Esophagus squamous epithelium (tissue), 5 donors: ENCODE measurements at places on chromosomes 13 and 19.

DNA sequence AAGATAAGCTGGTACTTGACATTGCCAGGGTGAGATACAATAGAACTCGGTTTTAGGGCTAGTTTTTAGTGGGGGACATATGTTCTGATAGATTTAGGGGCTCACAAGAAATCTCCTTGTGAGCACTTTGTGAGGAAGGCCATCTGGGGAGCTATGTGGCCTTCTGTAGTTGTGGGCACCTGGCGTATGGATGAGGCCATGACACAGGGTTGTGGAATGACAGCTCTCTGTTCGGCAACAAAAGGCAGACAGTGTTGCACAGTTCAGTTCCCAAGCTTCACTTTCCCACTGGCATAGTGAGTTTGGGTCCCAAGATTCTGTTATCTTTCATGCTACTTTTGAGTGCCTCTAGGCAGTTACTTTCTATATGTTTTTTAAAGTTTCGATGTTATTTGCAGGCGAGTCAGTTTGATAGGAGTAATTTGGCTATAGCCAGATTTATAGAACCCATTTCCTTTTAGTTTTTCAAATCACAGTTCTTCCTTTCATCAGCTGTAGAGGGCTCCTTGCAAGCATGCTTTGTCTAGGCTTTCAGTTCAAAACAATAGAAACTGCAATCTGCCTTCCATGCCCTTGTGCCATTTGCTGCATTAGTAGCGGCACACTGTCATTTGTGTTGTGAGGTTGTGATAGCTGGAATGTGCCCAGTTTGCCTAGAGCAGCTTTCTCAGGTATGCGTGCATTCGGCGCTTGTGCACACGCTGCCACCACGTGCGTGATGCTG lies 70.6 kb upstream of the TEX29 start:
- DNase-seq, result no peak

DNA sequence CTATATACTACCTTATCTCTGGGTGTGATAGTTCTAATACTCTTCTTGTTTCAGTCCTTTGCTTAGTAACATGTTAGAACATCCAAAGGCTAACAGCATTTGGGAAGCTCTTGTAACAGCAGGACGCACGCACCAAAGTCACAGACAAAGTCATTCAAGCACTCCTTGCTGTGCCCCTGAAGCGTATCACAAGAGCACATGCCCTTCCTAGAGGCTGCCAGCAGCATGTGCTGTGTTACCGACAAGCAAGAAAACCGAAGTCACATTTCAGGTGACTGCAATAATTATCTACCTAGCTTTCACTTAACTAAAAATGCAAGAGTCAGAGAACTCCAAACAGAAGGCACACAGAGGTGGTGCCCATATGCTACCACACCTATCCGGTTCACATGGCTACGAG lies 194.1 kb downstream of the KLF12 start:
- DNase-seq, result no peak

- DNase-seq, result no peak
Observed at GRCh38 chr13:102771298-102772041, 2.1 kb downstream of the TEX30 start.

GRCh38 chr13:107811233-107812013 lies 403.9 kb downstream of the LIG4 start:
- DNase-seq, result no peak

- no peak for DNase-seq
Observed at GRCh38 chr13:98842070-98842469, 89.6 kb upstream of the SLC15A1 start.

DNA sequence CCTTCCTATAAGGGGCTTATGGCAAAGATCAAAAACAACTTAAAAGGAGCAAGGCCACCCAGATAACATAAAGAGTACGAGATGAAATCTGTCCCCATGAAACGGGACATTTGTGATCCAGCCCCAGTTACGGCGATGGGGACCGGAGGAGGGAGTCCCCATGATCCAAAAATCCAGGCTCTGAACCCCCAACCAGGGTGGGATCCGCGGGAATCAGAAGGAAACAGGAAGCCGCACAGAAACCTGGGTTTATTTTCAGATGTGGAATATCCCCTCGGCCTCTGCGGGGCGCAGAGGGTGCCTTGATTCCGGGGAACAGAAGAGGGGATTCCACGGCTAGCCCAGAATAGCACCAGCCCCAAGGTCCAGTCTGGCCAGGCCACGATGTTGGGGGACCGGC lies 5.0 kb downstream of the PTPRS start:
- DNase-seq, result no peak

DNA sequence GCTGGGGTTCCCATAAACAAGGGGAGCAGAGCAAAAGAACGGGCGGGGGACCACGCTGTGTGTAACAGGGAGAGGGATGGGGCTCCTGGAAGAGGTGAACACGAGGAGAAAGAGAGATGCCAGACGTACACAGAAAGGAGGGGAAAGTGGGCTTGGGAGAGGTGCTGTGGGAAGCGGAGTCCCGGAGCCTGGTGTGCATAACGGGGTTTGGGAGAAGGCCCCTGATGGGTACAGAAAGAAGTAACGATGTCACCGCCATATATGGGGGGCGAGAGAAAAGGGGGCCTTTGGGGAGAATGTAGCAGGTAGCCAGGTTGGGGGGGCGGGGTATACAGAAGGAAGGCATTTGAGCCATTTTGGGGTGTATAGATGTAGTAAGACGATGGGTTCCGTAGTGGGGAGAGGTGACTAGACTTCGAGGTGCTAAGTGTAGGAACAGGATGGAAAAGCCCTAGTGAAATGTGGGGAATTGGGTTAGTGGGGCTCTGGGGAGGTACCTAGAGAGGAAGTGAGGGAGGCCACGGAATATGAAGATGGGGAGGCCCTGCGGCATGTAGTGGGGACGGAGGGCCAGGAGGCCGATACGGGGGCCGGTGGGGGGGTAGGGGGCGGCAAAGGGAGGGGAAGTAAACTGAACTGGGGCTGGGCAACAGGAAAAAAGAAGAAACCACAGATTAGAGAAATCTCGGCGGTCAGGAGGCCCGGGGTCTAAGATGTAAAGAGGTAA lies 787 bp downstream of the ZNF580 start:
- no peak for DNase-seq

DNA sequence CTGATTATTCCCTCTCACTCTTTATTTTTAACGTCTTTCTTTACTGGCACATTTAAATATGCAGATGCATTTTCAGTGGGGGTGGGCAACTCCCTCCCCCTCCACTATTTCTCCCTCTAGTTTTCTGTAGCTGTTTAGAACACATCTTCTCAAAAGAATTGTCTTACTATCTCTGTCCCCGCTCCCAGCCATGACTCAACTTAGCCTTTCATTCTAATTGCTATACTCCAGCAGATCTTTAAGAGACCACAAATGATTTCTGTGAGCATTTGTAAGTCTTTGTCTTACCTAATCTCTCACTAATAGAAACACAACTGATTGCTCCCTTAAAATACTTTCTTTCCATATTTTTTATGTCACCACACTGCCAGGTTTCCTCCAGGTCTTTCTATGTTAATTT lies 350.9 kb downstream of the SPRY2 start:
- no peak for DNase-seq

DNA sequence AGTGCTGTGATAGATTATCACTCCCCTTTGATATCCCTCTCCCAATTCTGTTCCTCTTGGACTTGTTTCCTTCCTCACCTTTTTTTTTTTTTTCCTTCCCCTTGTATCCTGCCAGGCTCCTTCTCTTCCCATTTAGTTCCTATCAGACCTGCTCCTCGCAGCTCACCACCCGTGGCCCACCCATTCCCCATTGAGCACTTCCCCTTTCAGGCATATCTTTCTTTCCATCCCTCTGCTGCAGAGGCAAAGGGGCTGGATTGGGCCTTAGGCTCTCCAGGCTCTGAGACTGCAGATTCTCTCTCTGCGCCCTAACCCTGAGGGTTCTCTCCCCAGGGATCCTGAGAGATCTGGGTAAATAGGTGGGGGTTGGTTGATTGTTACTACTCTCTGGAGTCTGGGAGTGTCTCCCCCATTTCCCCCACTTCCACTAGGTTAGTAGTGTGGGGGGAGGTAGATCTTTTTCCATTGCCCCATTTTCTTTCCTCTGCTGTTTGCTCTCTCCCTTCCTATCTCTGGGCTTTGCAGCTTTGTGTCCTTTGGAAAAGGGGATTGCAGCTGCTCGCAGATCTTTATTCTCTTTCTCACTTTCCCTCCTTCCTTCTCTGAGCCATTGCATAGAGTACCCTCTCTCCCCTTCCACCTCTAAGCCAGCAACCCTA lies 2.3 kb downstream of the ARHGAP35 start:
- DNase-seq, result no peak

DNA sequence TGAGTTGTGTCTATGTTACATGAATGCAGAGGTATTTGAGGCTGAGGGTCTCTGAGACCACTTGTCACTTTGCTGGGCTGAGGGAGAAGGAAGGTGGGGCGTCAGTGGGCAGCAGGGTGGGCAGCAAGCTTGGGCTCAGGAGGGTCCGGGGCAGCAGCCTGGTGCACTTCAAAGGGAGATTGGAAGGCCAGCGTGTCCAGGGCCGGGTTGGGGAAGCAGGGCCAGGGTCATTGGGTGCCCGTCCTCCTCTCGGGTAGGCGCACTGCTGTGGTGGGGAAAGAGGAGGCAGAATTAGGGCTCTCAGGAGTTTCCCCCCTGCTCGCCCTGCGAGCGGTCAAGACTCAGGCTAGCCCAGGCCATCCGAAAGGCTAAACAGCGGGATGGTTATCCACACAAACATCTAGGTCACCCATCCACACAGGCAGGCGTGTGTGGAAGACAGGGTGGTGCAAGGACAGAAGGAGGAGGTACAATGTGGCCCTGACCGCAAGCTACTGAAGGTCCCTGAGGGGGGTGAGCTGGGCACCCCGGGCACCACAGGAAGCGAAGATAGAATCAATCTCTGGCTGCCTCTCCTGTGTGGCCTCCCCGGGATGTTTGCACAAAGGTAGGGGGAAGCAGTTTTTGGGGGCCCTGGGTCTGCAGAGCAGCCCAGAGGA lies 37.7 kb downstream of the MYO9B start:
- DNase-seq, result no peak

- DNase-seq, result no peak
Observed at GRCh38 chr13:45336025-45336800, 4.8 kb downstream of the TPT1 start.

GRCh38 chr19:57788114-57788692 lies 18.7 kb downstream of the ZNF586 start:
- no peak for DNase-seq

- DNase-seq, result no peak
Observed at GRCh38 chr13:52921194-52921593, 72.8 kb upstream of the PCDH8 start.

DNA sequence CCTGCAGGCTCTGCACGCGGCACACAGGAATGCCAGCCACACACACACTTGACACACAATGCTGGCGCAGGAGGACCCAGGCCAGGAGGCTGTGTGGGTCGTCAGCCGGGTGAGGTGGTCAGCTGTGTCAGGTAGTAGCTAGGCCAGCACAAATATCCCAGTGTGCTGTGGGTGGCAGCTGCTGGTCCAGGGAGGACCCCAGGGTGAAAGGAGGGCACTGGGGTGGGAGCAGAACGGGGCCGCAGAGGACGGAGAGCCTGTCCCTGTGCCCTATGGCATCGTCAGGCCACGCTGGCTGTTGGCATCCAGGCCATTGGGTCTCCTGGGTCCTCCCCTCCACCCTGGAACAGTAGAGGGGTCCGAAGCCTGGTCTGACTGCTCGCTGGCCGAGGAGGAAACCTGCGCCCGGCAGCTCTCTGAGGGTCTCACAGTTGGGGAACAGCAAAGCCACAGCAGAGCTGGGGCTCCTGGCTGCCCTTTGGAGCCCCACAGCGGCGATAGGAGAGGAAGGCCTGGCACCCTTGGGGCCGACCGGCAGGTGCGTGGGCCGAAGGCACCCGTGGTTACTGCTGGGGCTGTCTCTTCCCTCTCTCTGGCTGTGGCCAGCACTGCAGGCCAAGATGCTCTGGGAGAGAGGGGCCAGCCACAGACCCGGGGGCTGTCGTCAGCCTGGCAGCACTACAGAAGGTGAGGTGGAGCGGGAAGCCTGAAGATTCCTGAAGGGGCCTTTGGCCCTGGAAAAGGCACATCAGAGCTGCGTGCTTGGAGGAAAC lies 27.3 kb downstream of the C13orf46 start:
- DNase-seq, result no peak

GRCh38 chr13:110681868-110682550 lies 23.9 kb downstream of the CARS2 start:
- no peak for DNase-seq

GRCh38 chr19:29674374-29675119 lies 9.3 kb downstream of the PLEKHF1 start:
- DNase-seq, result no peak

- DNase-seq, result peak; percentile 42
Observed at GRCh38 chr19:8240274-8241229, 31.4 kb downstream of the CERS4 start.

DNA sequence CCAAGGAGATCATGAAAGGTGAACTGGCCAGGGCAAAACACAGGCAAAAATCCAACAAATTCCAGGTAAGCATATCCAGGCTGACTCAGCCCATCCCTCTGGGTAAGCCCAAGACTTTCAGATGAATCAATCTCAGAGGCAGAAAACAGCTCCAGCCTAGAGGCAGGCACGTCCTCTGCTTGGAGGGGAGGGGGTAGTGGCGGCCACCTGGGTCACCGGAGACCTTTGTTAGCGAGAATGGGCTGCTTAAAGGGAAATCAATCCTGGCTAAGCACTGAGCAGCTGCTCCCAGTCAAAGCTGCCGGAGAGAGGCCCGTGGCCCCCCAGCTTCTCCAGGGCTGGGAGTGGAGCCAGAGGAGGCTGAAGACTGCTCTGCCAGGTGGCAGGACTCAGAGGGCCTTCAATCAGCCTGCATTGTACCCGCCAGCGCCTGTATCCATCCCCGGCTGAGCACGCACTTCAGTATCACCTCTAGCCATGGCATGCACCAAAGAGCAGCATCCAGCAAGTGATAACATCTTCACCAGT lies 48.2 kb downstream of the PIN1 start:
- DNase-seq, result no peak

DNA sequence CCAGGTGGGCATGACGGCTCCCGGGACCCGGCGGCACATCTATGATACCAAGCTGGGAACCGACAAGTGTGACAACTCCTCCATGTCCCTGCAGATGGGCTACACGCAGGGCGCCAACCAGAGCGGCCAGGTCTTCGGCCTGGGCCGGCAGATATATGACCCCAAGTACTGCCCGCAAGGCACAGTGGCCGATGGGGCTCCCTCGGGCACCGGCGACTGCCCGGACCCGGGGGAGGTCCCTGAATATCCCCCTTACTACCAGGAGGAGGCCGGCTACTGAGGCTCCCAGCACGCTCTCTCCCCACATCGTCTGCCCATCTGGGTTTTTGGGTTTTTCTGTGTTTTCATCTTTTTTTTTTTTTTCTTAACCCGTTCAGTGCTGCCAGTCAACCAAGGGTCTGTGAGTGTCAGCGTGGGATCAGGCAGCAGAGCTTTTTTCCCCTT lies 2.3 kb upstream of the ABCA7 start:
- no peak for DNase-seq

- no peak for DNase-seq
Observed at GRCh38 chr13:41944229-41944628, 16.7 kb downstream of the VWA8 start.

GRCh38 chr19:4705413-4706131 lies 18.1 kb downstream of the DPP9 start:
- DNase-seq, result no peak
